ENCODE measurements at places on chromosomes 4 and X.
A peak's percentile ranks its signal among the peaks of the same experiment; 100 is the strongest.

DNA sequence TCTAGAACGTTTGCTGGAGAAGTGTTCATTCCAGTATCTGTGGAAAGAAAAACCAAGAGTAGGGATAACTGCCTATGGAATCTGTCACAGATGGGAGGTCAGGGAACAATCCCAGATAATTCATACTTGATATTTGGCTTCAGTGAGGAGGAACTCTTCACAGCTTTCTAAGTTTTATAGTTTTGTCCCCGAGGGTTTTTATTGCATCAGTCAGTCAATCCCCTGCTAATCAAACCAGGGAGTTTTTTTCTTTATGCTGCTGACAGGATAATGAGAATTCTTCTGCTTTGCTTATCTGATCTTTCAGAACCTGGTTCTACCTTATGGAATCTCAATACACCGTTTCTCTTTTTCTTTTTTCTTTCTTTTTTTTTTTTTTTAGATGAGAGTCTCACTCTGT, 633 bp upstream of the TRIML2 start:
- peak overlapping the region; percentile 70 for H3K4me3 ChIP-seq
- DNase-seq, result no peak
- no peaks in the 10 kb centered on the region for H3K27me3 ChIP-seq

DNA sequence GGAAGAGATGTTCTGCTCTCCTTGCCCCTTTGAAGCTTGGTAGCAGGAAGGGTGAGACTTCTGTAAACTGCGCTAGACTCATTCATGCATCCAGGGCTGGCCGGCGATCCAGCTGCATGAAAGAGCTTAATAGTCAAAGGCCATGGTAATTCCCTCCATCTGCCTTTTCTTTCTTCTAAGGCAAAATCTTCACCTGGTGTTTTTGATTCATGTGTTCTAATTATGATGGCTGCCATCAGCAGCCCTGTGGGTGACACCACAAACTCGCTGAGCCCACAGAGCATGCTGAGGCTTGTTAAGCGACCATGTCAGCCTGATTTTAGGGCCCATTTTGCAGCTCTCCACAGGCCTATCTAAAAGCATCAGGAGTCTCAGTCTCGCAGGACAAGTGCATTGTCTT, 450.1 kb upstream of the TENM3 start:
- H3K27me3 ChIP-seq, result no peaks in the 10 kb centered on the region
- no peaks in the 10 kb centered on the region for H3K36me3 ChIP-seq
- H3K4me3 ChIP-seq, result no peak overlapping the region
- peaks cover 5% of the 10 kb centered on the region for H3K4me1 ChIP-seq

- no peak overlapping the region for H3K4me3 ChIP-seq
- no peak overlapping the region for H3K27ac ChIP-seq
- DNase-seq, result no peak
- no peaks in the 10 kb centered on the region for H3K4me1 ChIP-seq
- H3K36me3 ChIP-seq, result no peaks in the 10 kb centered on the region
These were observed 17.7 kb downstream of the IQSEC2 start for GRCh38 chrX:53263597-53264094.

GRCh38 chr4:126441173-126442035, 1126.6 kb downstream of the FAT4 start:
- H3K27me3 ChIP-seq, result no peaks in the 10 kb centered on the region
- H3K36me3 ChIP-seq, result no peaks in the 10 kb centered on the region
- DNase-seq, result no peak
- H3K27ac ChIP-seq, result no peak overlapping the region
- no peaks in the 10 kb centered on the region for H3K4me1 ChIP-seq

- H3K4me1 ChIP-seq, result no peaks in the 10 kb centered on the region
- no peak overlapping the region for H3K27ac ChIP-seq
- peak overlapping the region; percentile 62 for H3K4me3 ChIP-seq
- no peaks in the 10 kb centered on the region for H3K27me3 ChIP-seq
- DNase-seq, result no peak
These were observed 1.6 kb downstream of the MED14 start for GRCh38 chrX:40733706-40734105.

DNA sequence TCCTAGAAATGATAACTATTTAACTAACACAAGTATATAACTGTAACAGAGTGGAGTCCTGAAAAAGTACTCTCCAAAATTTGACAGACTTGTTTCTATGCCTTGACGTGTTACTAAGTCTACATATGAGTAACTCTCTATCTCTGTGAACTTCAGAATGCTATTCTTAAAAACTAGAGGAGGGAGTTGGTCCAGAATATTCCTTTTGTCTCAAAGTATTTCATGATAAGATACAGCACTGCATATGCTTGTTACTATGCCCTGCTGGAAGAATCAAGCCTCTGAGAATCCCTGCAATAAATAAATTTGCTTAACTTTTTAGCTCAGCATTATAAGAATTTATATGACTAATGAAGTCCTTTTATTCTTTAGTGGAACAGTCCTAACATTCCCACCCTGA, 50.9 kb upstream of the ATXN3L start:
- no peak overlapping the region for H3K27ac ChIP-seq
- no peak for DNase-seq
- H3K4me3 ChIP-seq, result no peak overlapping the region
- H3K27me3 ChIP-seq, result no peaks in the 10 kb centered on the region

GRCh38 chr4:13240066-13240465, 244.1 kb downstream of the RAB28 start:
- no peaks in the 10 kb centered on the region for H3K36me3 ChIP-seq
- no peak for DNase-seq
- H3K27me3 ChIP-seq, result no peaks in the 10 kb centered on the region
- no peak overlapping the region for H3K4me3 ChIP-seq

- no peaks in the 10 kb centered on the region for H3K36me3 ChIP-seq
- no peak for DNase-seq
- no peaks in the 10 kb centered on the region for H3K27me3 ChIP-seq
- no peak overlapping the region for H3K4me3 ChIP-seq
These were observed 46.1 kb downstream of the MBNL3 start for GRCh38 chrX:132442691-132443090.

DNA sequence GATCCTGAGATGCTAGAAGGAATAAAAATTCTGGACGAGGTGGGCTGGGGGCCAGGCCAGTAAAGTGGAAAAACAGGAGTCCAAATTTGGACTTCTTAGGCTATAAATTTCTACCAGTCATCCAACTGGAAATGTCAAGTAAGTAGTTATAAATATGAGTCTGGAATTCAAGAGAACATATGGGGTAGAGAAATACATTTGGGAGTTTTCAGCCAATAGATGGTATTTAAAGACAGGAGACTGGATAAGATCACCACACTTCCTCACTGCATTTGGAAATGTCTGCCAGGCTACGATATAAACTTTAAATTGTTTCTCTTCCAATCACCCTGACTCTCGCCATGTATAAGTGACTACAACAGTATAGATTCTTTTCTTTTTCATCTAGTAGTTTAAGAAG, 242.5 kb downstream of the NPFFR2 start:
- no peaks in the 10 kb centered on the region for H3K36me3 ChIP-seq
- no peaks in the 10 kb centered on the region for H3K27me3 ChIP-seq
- no peak overlapping the region for H3K27ac ChIP-seq
- no peak overlapping the region for H3K4me3 ChIP-seq
- no peaks in the 10 kb centered on the region for H3K4me1 ChIP-seq

DNA sequence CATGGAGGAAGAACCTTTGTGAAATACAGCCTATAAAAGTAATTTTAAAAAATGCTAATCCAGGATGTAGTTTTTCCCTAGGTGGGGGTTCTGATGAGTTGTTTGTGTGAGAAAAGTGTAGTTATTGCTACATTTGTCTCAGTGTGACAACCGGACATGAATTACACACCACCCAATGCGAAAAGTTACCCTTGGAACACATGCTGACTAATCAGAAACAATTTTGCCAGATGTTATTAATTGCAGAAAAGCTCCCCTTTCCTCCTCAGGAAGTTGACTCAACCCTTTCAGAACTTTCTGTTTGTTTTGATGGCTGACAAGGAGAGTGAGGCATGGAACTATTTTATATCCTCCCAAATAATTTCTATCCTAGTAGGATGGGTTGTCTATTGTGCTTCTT, 38.1 kb upstream of the EDA2R start:
- no peaks in the 10 kb centered on the region for H3K4me1 ChIP-seq
- H3K4me3 ChIP-seq, result no peak overlapping the region
- H3K36me3 ChIP-seq, result no peaks in the 10 kb centered on the region

DNA sequence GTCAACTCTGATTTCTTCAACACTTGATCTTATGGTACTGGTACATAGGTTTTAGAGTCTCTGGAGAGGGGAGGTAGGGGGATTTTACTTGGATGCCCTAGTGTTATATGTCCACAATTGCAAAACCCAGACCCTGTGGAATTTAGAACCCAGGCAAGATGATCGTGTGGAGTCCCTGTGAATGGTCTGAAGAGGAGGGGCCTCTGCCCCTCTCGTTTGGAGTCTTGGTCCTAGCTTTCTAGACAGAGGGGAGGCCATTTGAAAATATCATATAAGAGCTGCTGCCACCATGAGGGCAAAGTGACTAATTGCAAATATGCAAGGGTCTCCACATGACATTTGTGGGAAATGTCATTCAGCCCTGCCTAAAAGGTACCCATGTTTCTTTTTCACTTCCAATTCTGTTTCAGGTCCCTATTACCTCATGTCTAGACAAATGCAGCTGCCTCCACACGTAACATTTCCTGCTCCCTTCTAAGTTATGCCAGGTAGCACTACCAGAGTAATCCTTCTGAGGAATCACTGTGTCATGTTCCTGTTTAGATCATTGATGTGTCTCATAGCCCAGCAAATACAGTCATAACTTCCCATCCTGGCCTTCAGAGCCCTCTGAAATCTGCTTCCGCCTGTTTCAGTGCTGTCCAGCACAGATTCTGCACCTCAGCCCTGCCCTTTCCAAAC, 126.8 kb downstream of the KLHL8 start:
- no peak overlapping the region for H3K4me3 ChIP-seq
- H3K27ac ChIP-seq, result no peak overlapping the region
- no peaks in the 10 kb centered on the region for H3K4me1 ChIP-seq
- no peak for DNase-seq
- H3K36me3 ChIP-seq, result peaks cover 5% of the 10 kb centered on the region

GRCh38 chrX:75546724-75547511, 24.1 kb upstream of the ZDHHC15 start:
- no peaks in the 10 kb centered on the region for H3K27me3 ChIP-seq
- H3K4me1 ChIP-seq, result no peaks in the 10 kb centered on the region
- H3K4me3 ChIP-seq, result no peak overlapping the region
- no peaks in the 10 kb centered on the region for H3K36me3 ChIP-seq

All from H1 (cell line).